ENCODE measurements at places on chromosomes 6 and 20.

- no peak for DNase-seq
Measured at GRCh38 chr20:48131581-48131980, 346.3 kb upstream of the SULF2 start.

DNA sequence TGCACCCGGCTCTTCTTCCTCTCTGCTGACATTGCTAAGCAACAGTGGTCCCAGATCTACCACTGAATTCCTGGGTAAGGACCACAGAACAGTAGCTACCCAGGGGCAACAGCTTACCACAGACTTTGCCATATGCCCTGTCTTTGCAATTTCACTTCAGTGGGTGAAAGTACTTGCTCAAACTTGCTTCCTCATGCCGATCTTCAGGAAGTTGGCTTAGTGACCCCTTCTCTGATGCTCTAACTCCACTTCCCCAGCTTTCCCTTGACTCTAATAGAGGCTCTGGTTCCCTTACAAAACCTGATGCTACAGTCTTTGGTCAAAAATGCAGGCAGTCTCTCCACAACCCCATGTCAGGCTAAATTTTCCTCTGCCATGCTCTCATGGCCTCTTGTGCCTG is 3.3 kb upstream of the TAAR5 start:
- no peak for DNase-seq

- DNase-seq, result no peak
Measured at GRCh38 chr6:32937230-32937633, 3.6 kb downstream of the HLA-DMB start.

GRCh38 chr6:98593676-98594075 is 240.7 kb upstream of the POU3F2 start:
- DNase-seq, result no peak

All from DMS79 treated with DMSO at 0.1 percent for 48 hours (cell line).